ENCODE measurements at places on chromosomes 13 and 19. TPM values are rescaled to one million over a fixed set of nuclear protein-coding genes. Genes with fewer than 3 reads are reported as not detected.

C19orf73 gene
- not detected for total RNA-seq

AP1M2 gene
- not detected for total RNA-seq

CEACAM8 gene
- total RNA-seq, result not detected

- DNase-seq, result no peak
These were observed 5.0 kb upstream of the PTGER1 start for GRCh38 chr19:14479975-14480699.

DNA sequence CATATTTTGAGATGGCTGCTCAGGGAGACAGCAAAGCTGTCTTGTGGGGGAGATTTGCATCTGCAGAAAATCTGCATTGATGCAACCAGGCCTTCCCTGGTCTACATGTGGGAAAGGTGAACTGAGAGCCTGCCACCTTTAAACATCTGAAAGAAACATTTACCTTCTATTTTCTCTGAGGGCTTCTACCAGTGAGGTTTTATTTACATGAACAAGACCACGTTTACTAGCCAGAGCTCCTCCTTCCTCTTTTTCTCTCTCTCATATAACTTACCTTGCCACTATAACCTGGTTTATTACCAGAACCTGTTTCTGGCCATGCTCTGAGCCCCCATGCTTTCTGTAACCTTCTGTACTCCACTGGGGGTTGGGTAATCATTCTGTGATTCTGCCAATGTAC is 14.4 kb upstream of the RUBCNL start:
- DNase-seq, result no peak

Data from ascending aorta (tissue), 2 donors.